ENCODE measurements at places on chromosomes 3 and 15.

- DNase-seq, result no peak
These were observed 140.7 kb upstream of the TRIM42 start for GRCh38 chr3:140536926-140537726.

- no peak for DNase-seq
These were observed 949.0 kb downstream of the EPHA3 start for GRCh38 chr3:90056281-90057032.

- DNase-seq, result no peak
These were observed 65.8 kb upstream of the LEKR1 start for GRCh38 chr3:156760333-156760732.

- no peak for DNase-seq
These were observed 801.2 kb downstream of the PDCD6IP start for GRCh38 chr3:34599595-34599994.

GRCh38 chr15:30023798-30024295 is 58.9 kb upstream of the GOLGA8J start:
- no peak for DNase-seq

- no peak for DNase-seq
These were observed 320.3 kb upstream of the TGFBR2 start for GRCh38 chr3:30286007-30286669.

- DNase-seq, result no peak
These were observed 66.7 kb downstream of the GRIP2 start for GRCh38 chr3:14473411-14473891.

GRCh38 chr3:64188810-64189560 is 36.3 kb downstream of the PRICKLE2 start:
- no peak for DNase-seq

DNA sequence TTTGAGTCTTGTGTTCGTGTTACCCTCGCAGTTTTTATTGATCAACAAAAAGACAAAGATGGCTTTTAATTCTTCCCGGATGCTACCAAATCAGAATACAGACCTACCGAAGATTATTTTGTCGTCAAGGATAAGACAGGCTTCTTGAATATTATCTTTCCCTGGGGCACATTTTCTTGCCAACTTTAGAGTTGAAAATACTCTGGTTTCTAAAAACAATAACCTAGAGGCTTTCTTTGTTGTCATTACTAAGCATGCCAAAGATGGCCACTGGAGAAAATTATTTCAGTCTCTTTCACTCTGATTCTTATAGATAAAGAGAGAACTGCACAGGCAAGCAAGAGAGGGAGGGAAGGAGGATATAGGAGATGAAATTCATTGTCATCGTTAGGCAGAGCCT is 33.9 kb downstream of the OXNAD1 start:
- no peak for DNase-seq

Data from naive B cell (primary cell).